Left colon (tissue), 2 donors: ENCODE measurements at places on chromosomes 5 and 9. TPM values are rescaled to one million over a fixed set of nuclear protein-coding genes. Genes with fewer than 3 reads are reported as not detected.

MINAR2 gene
- total RNA-seq = not detected

RFESD gene
- 0.55 TPM for total RNA-seq

DNA sequence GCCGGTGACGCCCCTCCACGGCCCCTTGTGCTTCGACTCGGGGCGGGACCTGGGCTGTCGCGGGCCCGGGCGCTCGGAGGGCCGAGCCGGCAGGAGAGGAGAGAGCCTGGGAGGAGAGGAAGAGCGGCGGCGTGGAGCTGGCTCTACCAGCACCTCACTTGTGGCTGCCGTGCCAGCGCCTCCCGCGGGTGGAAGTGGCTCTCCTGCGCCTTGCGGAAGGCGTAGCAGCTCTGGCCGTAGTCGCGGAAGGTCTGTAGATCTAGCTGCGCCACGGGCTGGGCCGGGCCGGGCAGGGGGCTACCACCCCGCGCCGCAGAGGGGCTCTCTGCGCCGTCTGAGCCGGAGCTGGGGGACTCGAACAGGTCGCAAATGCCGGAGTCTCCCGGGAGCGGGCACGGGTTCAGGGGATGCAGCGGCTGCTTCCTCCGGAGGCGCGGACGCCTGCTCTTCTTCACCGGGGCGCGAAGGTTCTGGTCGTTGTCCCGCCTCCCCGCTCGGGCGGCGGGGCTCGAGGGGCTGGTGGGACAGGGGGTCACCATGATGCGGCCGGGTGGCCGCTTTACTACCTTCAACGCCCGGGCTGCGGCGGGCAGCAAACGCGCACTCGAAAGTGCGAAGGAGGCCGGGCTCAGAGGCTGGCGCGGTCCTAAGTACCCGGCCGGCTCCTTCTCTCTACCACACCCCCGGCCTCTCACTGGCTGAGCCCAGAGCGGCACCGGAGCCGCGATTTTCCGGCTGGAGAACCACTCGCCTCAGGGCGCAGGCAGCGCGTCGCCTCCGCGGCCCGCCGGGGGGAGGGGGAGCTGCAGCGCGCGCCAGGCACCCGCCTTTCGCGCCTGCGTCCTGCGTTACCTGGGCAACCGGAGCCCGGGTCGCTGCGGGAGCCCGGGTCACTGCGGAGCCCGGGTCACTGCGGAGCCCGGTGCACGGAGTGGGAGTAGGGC, at the start of gene CCNO:
Gene CCNO, minus strand, starts transcription at position 624 of the 944 bp plus-strand sequence. Its CDS starts 85 bp downstream, at position 539.
- peak; percentile 75 for DNase-seq

GRCh38 chr9:346111-346571, 131.5 kb downstream of the DOCK8 start:
- no peak for DNase-seq

DNA sequence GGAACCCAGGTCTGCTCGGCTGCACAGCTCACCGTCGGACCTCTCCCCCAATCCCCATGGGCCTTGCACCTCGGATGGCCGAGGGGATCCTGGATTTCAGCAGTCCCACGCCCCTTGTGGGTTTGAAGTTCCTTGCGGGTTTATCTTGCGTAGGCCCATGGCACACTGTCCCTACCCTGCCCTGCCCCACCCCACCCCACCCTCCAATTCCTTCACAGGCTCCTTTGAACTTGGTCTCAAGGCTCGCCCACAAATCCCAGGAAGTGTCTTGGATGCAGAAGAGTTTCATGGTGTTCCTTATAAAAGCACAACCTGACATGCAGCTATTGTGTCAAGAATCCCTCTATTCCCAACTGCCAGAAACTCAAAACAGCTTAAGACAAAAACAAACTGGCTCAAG, 11.2 kb upstream of the SMIM23 start:
- no peak for DNase-seq

DNA sequence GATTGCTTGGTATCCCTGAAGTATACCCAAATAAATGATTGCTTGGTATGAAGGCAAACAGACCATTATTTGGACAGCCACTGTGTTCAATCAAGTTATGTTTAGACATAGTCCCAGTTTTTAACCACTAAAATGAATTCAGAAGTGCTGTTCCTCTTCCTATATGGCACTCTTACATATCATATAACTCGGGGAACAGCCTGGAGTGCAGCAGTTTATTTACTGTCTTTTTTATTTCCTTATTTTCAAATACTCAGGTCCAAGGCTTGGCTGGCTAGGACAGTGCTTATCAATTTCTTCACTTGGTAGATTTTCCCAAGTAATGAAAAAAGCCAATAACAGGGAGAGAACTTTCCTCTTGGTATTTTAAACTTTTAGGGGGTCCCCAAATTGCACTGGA, 58.6 kb upstream of the CCDC112 start:
- no peak for DNase-seq

- DNase-seq = no peak
These were observed 1055.5 kb upstream of the DMAC1 start for GRCh38 chr9:8855046-8855445.

SLC25A48 gene
- total RNA-seq = 3.7 TPM
